Femur (tissue), 1 donor: ENCODE measurements at places on chromosomes 2 and 18.

DNA sequence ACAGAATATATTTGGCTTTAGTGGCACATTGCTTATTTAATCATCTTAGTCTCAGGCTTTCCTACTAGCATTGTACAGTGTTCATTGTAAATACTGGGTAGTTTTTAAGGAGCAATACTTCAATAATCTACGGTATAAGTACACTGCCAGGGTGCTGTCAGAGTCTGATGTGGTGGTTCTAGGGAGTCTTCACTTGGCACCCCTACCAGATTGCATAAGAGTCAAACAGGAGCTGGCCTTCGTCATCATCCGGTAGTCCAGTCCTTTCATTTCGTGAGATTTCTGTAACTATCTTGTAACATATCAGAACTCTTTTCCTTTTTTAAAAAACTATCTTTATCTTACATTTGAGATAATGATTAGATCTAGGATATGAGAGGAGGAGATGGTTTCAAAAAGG is 91.1 kb downstream of the ZNF532 start:
- no peak for DNase-seq

DNA sequence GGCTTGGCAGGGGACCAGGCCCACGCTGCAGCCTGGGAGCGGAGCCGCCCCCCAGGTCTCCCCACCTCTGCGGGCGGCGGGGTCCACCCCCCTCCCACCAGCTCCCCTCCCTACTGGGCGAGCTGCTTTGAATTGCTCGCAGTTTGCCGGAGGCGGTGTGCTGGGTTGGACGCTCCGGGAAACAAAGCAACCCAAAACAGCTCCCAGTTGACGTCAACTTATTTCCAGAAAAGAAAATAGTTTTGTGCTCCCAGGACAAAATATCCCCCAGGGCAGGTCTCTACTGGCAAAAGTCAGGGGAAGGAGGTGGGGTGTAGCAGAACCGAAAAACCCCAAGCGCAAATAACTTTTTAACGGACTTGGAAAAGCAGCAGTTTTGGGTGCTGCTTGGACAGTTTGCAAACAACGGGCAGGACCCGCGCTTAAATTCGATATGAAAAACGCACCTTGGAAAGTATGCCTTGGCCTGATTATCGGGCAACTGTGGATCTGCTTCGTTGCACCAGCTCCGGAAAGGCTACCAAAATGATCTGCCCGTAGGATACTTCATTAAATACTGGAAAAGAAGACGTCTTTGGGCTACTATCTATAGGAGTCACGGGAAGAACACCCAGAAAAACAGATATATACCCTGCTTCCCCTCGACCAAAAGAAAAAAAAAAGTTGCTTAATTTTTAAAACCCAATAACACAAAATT is 2.8 kb upstream of the KCTD1 start:
- peak; percentile 21 for DNase-seq

DNA sequence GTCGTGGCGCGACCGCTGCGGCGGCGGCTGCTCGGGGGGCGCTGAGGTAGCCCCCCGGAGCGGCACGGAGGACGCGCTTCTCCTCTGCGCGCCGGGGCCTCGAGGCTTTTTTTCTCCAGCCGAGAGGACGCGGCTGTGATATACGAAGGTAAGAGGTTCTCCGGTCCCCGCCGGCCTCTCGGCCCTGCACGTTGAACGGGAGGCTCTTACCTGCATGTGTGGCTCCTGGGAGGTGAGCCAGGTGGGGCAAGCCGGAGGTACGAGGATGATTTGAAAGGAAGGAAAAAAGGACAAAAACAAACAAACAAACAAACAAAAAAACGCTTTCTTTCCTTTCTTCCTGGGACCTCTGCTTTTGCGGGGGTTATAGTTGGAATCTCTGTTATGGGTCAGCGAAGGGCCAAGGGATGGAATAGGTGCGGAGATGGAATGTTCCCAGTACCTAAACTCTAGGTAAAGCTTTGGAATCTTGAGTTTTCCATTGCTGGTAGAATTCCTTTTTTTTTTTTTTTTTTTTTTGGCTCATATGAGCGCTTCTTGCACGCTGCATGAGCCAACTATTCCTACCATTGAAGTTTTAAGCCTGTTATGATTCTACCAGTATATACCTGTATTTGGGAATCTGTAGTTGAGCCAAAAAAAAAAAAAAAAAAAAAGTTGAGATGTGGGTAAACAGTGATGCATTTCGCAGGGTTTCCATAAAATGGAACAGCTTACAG is 674 bp downstream of the PTPN4 start:
- DNase-seq = peak; percentile 43

DNA sequence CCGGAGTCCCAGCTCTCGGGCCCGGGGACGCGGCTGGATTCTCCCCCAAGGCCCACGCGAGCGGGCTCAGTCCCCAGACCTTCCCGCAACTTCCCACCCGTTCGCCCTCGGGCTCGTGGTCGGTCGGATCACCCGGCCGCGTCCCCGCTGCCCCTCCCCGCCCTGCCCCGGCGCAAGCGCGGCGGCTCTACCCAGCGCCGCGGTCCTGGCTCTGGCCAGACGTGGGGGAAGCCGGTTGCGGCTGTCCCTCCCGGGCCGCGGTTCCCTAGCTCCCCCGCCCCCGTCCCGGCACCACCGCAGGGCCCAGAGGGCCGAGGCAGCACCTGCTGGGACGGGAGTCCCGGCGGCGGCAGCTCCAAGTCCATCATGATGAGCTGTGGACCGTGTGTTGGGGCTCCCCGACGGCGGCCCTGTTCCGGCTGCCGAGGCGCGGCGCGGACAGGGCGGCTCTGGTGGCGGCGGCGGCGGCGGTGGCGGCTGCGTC is 276 bp downstream of the NFE2L2 start:
- no peak for DNase-seq

DNA sequence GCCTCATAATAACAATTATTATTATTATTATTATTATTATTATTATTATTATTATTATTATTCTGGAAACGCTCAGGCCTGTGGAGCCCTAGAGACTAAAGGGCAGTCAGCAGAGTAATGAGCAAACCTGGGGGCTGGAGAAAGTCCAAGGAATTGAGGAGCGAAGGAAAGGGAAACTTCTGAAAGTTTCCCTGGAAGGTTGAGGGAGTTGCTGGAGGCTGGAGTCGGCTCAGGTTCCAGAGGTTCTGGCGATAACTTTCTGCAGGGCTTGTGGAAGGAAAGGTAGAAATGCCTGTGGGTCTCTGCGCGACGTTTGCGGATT is 9.2 kb downstream of the POU3F3 start:
- no peak for DNase-seq

DNA sequence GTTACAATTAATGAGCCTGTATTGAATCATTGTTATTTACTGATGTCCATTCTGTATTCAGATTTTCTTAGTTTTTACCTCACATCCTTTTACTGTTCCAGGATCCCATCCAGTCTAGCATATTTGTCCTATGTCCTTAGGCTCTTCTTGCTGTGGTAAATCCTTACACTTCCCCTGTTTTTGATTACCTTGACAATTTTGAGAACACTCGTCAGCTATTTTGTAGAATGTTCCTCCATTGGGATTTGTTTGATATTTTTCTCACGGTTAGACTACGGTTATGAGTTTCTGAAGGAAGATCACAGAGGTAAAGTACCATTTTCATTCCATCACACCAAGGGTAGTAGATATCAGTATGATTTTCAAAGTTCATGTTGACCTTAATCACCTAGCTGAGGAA is 202.3 kb downstream of the AKAIN1 start:
- DNase-seq = no peak

DNA sequence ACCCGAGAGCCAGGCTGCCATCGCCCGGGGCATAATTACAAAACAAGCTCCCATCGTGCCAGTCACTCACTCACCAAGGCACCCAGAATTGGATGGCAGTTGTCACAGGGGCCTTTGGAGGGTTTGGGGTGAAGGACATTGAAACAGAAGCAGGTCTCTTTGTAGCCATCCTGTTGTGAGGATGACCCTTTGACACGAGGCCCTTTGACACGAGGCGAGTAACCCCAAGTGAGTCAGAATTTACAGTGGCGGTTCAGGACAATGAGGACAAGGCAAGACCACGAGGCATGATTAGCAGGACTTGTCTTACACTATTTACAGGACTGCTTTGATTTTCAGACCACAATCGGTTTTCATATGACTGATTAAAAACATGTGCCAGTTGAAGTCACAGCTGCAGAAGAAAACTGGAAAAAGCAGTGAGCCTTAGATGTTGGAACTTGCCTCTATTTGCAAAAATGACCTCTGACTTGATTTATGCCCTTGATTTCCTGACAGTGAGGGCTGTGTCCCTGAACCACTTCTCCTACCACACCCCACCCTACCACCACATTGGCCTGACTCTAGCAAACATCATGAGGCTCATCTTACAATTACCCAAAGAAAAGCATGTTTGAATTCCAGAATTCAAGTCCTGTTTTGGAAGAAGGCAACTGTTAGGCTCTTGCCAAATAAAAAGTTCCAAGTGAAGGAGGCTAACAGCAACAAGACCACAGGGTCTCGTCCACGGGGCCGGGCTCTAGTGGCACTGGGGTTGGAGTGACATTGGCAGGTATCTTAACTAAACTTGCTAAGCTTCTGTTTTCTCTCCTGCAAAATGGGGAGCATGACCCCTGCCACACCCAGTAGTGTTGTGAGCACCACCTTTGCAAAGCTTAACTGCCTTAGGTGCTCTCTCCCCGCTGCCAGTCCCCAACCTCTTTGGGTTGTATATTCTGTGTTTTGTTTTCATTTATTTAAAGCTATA is 64.4 kb upstream of the FOSL2 start:
- no peak for DNase-seq

- DNase-seq = peak; percentile 32
Measured at GRCh38 chr2:18976168-18976961, 382.1 kb downstream of the OSR1 start.

GRCh38 chr2:28809927-28810326 is 707 bp upstream of the SPDYA start:
- peak; percentile 18 for DNase-seq

GRCh38 chr18:46264255-46264654 is 160.1 kb downstream of the HAUS1 start:
- DNase-seq = no peak

DNA sequence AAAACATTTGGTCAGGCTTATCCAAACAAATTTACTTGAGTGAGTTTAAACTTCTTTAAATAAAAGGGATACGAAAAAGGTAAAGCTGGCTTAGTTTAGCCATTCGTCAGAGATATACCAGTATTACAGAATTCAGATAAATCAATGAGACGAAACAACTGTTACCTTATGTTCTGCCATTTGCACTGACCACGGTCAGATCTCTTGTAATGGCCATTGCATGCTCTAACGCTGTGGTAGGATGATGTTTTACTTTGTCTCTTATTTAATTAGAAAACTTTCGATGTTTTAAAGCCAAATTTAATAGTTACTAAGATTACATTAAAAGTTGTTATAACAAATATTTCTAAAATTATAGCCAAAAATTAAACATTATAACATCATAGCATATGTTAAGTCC is 1.5 kb downstream of the C18orf54 start:
- no peak for DNase-seq

- no peak for DNase-seq
Measured at GRCh38 chr18:43875511-43875910, 598.2 kb upstream of the SYT4 start.

- no peak for DNase-seq
Measured at GRCh38 chr2:218305383-218305782, 13.1 kb upstream of the TMBIM1 start.

DNA sequence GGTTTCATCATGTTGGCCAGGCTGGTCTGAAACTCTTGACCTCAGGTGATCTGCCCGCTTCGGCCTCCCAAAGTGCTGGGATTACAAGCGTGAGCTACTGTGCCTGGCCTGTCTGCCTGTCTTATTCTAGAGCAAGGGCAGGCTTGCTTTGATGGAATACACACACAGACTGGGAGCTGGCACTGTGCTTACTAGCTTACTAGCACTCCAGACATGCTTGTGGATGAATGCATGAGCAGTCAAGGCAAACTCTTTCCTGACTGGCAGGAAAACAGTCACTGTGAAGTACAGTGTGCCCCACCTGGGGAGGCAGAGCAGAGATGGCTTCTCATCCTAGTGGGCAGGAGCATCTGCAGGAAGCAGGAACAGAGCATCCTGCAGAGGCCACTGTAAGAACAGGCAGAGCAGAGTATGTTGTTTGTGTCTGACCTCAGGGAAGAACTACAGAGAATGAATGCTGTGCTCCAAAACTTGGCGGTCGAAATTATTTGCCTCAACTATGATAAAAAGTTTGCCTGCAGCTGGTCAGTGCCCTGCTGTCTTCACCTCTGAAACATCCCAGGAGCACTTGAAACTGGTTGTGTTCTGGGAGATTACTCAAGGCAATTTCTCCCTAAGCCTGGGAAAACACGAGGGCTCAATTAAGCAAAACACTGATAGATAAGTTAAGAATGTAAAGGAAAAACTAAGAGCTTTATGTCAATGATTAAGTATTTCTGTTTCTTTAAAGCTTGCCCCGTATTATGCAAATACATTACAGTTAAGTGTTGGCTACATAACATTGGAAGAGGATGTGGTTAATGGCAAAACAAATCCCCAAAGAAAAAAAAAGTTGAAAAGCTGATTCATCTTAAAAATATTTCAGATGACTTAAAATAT is 102.4 kb downstream of the VAPA start:
- DNase-seq = no peak

DNA sequence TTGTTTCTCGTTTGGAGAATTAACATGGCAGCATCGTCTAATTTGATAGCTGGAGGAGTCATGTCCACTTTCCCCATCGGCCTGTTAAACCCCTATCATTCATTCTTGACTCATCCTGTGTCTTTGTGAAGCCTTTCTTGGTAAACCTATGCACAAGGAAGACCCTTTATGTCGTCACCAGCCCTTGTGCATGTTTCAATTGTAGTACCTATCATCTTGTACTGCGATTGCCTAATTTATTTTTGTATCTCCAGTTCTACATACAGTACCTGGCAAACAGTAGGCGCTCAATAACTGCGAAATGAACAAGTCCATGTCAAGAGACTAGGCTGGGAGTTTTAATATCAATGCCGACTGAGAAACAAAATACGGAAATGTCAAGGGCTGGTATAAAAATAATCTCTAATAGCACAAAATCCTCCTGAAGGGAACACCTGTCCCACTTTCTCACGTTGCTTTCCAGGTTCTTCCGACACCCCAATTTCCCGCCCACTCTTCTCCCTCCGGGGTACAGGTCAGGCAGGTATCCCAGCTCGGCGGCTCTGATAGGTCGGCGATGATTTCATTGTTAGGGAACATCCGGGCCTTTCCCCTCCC is 1.3 kb upstream of the PPM1B start:
- no peak for DNase-seq

DNA sequence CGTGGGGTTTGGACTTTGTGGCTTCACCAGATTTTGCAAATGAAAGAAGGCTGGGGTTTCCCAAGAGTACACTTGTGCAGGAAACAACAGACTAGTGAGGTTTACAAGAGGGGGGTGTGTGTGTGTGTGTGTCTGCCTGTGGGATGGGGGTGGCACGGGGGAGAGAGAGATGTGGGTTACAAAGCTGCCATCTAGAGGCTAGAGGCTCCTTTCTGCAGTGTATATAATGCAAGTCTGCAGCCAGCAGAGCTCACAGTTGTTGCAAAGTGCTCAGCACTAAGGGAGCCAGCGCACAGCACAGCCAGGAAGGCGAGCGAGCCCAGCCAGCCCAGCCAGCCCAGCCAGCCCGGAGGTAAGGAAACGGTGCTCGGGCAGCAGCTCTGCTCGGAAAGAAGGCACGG is at the start of gene ACKR3:
TSS of gene ACKR3 (plus strand) at position 253 of the 401 bp plus-strand sequence. CDS start 10,641 bp downstream, outside the sequence.
- DNase-seq = peak; percentile 91

DNA sequence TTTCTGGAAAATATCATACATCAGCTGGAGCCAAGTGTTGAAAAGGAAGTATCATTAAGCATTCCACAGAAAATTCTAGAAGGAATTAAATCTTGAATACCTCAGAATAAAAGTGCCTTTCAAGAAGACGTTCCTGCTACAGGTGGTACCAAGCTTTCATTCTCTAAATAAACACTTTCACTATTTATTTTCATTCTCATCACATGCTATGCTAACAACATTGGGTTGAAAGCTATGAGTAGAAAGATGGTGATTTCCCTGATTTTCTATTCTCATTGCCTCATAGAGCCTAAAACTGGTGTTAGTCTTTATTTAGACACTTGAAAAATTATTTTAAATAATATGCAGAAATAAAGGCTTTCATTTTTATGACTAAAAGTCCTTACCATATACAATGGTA is 324.7 kb downstream of the LRP1B start:
- no peak for DNase-seq
